Activated T-cell treated with anti-CD3 and anti-CD28 coated beads, Interleukin-2, amount 50 U/mL, for 48 hours (primary cell): ENCODE measurements at places on chromosomes 5 and 9.

GRCh38 chr9:3875361-3876132 is 349.7 kb upstream of the RFX3 start:
- no peak for DNase-seq

- DNase-seq = no peak
Measured at GRCh38 chr5:154200221-154200620, 9.7 kb downstream of the GALNT10 start.

DNA sequence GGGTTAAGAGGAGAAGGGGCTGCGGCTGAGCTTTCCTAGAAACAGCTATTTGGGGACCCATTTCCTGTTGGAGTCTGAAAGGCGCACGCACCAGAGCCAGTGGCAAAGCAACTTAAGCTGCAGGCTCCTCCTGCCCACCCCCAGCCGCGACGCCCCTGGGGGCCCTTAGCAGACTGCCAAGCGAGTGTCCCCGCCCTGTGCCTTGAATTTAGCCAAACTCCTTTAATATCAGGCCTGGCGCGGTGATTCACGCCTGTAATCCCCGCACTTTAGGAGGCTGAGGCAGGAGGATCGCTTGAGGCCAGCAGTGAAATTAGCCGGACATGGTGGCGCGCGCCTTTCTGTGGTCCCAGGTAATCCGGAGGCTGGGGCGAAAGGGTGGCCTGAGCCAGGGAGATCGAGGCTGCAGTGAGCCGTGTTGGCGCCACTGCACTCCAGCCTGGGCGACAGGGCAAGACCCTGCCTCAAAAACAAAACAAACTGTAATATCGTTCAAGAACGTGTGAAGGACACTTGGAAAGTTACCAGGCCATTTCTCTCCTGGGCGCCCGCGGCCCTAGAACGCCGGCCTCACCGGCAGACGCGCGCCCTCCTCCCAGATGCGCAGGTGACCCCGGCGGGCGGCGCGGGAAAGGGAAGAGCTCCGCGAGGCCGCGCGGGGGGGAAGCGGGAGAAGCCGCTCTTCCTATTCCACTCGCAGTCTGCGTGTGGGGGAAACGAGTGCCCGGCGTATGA is 1.0 kb upstream of the F2R start:
- peak; percentile 39 for DNase-seq

- DNase-seq = no peak
Measured at GRCh38 chr5:111975133-111975532, 218.1 kb upstream of the NREP start.

DNA sequence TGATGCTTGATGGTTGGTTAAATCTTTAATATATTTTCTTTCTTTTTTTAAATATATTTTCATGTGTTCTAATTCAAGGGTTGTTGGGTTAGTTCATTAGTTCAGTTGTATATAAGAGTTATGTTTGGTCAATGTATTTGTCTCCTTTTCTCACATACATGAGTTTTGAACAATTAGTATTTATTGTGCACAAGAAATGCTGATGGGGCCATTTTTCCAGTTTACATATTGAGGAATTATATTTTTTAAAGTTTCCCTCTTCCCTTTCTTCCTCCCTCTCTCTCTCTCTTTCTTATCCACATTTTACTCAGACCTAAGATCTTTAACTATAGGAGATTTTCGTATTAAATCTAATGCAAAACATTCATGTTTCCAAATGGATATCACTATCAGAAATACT is 74.0 kb downstream of the LNPEP start:
- DNase-seq = no peak

DNA sequence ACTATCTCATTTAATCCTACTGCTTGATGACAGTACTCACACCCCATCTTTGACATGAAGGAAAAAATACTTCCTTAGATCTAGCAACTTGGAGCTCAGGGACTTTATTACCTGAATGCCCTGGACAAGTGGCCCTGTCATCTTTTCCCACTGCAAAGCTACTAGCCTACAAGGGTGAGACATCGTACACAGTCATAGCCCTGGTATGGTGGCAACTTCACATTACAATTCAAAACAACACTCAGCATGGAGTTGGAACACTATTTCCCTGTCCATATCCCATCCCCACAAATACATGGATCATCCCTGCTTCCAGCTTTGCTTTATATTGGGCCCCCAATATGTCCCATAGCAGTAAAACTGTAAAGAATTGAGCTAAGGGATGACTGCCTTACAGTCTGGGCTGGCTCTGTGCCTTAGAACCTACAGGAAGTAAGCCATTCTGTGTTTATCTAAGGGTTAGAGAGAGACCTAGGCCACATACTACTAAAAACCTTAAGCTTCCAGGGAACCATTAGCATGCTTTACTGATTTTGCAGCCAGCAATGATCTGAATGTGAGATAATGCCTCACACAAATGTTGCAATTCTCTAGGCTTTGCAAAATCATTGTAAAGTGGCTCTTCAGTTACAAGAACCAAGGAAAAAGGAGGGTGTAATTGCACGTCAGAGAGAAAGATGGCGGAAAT is 55.9 kb downstream of the OTULIN start:
- DNase-seq = no peak

- DNase-seq = no peak
Measured at GRCh38 chr9:36082931-36083330, 46.2 kb downstream of the RECK start.

- DNase-seq = peak; percentile 88
Measured at GRCh38 chr5:50440651-50441492, at the start of gene EMB. TSS of gene EMB (minus strand) at chr5:50441288. CDS start at chr5:50441151, 137 bp downstream.

- no peak for DNase-seq
Measured at GRCh38 chr5:163567811-163568210, 62.4 kb downstream of the MAT2B start.

DNA sequence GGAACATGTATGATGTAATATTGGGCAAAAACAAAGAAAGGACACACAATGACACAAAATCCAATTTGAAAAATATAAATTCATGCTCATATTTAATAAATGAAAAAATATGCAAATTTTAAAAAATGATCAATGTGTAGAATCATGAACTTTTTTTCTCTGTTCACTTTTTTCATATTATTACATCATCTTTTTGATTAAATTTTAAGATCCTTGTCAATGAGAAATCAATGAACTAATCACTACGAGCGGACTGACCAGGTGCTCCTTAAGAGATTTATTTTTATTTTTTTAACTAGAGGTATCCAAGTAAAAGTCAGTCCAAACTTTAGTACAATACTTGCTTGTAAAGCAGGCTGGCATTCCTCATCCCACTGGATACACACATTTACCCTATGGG is 174.1 kb downstream of the CDK5RAP2 start:
- no peak for DNase-seq

DNA sequence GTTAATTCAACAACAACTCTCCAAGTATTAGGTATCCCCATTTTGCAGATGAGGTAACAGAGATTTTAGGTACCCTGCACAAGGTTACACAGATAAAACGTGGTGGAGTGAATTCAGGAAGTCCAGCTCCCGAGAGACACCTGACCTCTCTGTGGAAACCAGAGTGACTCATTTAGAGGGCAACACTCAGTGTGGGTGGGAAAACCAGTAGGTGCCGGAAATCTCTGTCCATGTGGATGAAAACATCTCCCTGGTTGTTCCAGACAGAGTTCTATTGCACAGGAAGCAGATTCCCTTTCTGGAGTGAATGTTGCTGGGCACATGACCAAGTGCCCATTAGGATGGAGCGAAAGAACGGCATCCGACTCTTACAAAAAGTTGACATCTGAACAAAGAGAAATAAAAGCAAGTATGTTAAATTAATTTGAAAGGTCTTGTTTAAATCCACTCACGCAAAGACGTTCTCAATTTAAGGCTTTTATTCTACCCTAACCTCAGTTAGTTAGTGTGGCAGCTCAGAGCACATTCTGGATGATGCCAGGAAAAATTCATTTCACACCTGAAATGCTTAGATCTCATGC is 391.9 kb upstream of the WWC1 start:
- no peak for DNase-seq

DNA sequence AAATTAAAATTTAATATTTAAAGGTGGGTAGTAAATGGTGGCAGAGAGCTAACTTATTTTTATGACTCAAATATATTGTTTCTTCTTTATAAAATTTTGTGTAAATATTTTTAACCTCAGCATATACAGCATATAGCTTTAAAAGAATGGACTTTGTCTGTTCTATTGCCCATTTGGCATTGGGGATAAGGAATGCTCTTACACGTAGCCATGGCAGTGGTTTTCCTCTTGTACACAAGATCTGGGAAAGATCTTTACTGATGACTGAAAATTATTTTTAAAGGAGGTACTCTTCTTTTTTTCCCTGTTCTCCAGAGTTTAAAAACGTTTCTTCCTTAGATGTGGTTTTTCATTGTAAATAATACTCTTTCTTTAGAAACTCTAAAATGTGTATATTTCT is 75.0 kb downstream of the PBX3 start:
- DNase-seq = no peak

DNA sequence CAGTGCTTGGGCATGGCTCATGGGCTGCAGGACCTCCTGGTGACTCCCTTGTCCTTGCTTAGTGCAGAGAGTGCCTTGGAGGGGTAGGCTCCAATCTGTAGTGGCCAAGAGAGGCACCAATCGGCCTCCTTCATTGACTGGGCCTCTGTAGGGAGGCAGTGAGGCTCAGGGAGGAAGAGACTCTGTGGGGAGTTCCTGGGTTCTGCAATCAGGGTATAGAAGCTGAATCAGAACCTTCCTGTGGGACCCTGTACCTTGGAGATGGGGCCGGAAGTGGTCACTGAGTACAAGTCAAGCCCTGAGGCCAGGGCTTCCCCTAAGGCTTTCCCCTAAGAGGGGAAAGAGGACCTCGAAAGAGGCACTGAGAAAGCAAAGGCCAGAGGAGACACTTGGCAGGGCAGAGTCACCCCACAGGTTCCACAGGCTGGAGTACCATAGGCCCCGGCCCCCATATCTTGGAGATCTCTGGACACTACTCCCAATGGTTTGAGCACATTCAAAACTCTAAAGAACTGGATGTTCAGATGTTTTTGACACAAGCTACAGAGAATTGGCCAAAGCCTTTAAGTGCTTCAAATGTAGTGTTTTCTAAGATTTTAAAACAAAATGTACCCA is 190.5 kb downstream of the HSPA4 start:
- no peak for DNase-seq

DNA sequence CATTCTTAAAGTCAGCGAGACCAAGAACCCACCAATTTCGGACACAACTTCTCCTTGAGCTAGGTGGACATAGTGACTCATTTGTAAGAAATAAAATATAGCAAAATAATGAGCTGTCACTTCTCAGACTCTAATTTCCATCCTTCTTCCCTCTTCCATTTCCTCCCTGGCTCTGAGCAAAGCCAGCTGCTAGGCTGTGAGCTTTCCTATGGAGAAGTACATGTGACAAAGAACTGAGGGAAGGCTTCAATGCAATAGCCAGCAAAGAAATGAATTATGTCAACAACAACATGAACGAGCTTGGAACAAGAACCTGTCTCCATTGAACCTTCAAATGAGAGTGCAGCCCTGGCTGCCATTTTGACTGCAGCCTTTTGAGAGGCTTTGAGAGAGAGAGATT is 25.9 kb upstream of the SELENOP start:
- no peak for DNase-seq

DNA sequence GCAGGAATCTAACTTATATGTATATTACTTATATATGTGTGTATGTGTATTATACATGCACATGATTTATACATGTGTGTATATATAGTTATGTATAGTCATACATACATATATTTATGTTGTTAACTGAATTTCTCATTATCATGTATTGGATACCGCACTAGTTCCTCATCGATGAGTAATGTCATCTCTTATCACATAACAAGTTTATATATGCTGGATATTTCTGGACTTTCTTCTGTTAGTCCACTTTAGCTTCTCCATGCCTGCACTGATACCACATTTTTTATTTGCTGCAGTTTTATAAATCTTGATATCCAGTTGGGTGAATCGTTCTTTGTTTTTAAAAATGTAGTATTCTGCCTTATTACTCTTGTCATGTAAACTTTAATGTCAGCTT is 50.2 kb downstream of the APC start:
- no peak for DNase-seq

GRCh38 chr5:101284736-101285375 is 381.8 kb upstream of the ST8SIA4 start:
- DNase-seq = no peak

GRCh38 chr5:149257889-149258705 is 13.6 kb upstream of the AFAP1L1 start:
- DNase-seq = no peak
